ENCODE measurements at places on chromosomes 1 and 21.

- DNase-seq, result no peak
Measured at GRCh38 chr21:46550116-46550941, 54.6 kb downstream of the S100B start.

GRCh38 chr1:11487196-11487751 is 8.3 kb downstream of the DISP3 start:
- no peak for DNase-seq

DNA sequence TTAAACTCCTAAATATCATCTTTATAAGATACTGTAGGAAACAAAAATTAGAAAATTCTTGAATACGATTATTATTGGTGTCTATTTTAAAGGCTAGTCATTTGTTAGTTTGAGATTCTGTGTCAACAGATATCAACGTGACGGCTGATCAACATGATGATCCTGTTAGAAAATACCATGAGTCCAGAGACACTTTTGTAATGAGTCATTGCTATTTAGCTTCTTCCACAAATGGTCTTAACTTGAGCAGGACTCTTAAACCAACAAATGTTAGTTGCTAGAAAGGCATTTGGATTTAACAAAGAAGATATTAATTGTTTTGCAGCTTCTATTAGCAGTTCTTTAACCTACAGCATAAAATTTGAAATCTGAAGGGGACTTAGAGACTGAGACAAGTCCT is 131.2 kb downstream of the TGFB2 start:
- DNase-seq, result no peak

DNA sequence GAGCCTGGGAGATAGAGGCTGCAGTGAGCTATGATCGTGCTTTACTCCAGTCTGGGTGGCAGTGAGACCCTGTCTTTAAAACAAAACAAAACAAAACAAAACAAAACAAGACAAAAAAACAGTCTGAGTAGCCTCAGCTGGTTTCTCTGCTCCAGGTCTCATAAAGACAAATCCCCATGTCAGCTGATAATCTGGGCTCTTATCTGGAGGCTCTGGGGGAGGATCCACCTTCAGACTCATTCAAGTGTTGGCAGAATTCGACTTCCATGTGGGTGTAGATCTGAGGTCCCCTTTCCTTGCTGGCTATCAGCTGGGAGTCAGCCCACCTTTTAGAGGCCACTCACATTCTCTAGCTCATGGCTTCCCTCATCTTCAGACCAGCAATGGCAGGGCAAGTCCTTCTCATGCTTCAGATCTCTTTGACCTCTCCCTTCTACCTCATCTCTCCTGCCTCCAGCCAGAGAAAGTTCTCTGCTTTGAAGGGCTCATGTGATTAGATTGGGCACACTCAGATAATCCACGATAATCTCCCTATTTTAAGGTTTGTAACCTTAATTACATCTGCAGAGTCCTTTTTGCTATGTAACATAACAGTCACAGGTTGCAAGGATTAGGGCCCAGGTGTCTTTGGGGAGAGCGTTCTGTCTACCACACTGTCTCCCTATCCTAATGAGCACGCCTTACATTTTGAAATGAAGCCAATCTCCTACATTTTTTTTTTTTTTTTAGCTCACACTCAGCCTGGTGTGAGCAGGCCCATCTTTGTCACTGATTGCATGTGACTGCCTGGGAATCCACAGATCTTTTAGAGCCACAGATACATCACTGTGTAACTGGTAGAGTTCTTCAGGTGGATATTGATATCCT is 7.5 kb upstream of the PYCR2 start:
- no peak for DNase-seq

DNA sequence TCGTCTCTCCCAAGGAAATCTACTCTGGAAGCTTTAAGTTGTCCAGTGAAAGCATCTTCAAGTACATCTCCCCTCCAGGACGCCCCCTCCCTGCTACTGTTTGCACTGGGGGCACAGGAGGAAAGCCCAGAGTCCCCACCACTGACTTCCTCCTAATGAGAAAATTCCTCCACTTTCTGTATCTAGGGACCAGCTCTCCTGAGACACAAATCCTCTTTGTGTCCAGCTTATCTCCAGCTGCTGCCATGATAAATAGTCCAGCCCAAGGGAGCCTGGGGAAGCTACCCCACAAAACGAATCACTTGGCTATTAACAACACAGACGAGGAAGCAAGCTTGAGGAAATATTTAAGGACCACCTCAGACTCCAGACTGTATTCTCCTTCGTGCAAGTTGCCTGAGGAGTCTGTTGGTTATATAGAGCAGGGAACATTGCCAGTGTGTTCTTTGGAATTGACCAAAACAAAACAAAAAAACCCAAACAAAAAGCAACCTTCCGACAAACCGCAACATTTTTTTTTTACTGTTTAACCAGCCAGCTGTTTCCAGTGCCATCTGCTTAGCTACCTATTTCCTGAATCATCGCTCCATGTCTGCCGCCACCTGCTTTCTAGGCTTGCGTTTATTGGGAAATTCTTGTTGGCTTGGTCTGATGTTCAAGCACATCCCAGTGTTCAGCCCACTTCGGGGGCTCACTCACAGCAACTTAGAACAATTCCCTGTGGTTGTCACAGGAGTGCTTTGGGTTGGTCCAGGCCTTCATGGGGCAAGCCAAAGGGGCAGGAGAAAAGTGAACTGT is 7.7 kb downstream of the C1orf226 start:
- peak; percentile 21 for DNase-seq

GRCh38 chr1:226708342-226708780 is 30.7 kb downstream of the ITPKB start:
- DNase-seq, result no peak

GRCh38 chr1:171786534-171786933 is 5.1 kb downstream of the METTL13 start:
- DNase-seq, result no peak

DNA sequence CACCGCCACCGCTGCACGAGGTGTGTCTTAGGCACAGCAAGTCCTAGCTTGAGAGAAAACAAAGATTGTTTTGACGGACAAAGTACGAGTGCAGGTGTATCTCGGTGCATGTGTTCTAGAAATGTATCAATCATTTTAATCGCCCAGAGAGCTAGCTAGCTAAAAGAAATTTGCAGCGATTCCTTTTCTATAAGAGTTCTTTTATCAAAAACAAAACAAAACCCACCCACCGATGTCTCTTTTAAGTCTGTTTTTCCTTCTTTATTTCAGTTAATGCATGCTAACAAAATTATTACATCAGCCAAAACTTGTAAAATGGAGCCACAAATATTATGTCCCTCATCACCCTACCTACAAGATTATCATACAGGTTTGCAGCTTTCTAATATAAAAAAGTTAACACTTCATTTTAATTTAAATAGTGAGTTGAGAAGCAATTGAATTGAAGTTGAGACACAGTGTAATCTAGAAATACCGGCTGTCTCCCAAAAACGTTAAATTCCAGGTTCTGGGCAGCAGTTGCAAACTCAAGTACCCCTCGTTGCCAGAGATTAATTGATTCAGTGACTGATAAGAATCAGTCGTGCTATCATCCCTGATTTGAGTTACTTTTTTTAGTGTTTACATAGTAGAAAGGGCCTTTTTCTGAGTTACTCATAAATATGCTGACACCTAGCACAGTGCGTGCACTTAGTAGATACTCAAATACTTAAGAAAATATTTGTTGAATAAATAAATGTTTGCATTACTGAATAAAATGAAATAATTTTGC is 1.5 kb upstream of the SYDE2 start:
- no peak for DNase-seq

DNA sequence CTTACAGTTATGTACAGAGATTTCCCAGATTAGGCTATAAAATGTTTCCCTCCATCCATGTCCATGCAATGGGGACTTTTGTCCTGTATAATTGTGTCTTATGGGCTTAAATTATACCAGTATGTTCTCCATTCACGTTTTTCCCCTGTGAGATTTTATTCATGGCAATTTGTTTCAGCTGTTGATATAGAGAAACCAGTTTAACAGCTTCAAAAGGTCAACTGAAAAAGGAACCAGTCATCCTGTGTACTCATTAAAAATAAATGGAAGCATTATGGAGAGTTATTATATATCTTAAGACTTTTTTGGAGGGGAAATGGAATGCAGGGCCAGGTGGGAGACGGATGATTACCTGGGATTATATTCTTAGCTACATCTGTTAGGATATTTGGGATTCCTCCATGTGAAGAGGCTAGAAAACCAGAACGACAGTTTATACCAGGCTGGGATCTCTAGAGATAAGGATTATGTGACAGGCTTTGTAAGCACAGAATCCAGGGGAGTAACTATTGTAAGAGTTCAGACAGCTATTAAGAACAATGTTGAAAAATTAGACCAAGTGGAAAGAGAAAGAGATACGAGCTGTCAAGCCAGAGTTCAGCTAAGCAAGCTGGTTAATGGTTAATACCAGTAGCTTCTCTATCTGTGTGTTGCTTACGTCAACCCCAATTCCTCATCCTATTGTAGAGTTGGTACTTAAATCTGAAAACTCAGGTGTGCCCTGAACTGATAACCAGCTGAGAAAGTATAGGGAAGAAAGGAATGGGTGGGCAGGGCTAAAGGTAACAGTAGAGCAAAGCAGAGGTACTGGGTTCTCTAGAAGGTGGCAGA is 12.4 kb upstream of the ZNF697 start:
- DNase-seq, result no peak

DNA sequence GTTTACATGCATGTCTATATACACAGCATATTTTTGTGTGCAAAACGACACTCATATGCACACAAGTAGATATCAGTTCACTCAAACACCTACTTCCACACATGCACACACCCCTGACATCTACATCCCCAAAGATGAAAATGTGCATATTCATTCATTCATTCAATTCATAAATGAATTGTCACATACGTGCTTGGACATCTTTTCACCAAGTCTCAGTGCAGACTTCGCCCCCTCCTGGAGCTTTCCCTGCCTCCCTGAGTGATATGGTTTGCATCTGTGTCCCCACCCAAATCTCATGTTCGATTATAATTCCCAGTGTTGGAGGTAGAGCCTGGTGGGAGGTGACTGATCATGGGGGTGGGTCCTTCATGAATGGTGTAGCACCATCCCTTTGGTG is 53.1 kb downstream of the CAMK2N1 start:
- no peak for DNase-seq

GRCh38 chr1:28359592-28360239 is 9.8 kb upstream of the PHACTR4 start:
- peak; percentile 60 for DNase-seq

DNA sequence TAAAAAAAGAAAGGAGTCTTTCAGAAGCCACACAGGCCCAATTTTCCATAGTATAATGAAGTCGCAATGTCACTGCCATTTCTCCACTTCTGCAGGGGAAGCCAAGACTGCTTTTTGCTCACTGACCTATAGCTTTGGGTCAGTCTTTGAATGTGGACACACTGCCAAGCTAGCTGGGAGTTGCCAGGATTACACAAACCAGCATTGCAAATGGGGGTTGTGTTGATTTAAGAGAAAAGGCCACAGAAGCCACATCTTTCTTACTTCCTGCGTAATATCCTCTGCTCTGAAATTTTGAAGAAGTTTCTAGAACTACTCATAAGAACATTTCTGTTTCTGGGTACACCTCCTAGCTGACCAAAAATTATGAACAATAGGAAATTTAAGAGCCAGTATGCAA is 45.8 kb upstream of the SAMSN1 start:
- no peak for DNase-seq

GRCh38 chr1:12774801-12775345 is 1.3 kb downstream of the PRAMEF12 start:
- no peak for DNase-seq

- DNase-seq, result no peak
Measured at GRCh38 chr1:35539824-35540261, 17.4 kb downstream of the KIAA0319L start.

DNA sequence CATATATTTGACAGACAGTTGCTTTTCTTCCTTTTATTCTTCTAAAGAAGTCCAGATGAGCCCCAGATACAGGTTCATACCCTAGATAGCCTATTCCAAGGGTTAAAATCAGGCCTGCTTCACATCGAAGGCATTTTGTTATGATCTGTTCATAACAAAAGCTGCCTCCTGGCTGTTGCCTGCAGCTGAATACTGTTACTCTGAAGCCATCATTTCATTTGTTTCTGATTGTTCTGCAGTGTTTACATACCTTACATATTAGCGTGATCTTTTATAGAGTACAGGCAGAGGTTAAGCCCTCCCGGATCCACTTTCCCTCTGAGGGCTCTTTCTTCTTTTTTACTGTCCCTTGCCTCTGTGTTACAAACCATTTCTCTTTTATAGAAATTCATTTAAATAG is 219.0 kb upstream of the HOOK1 start:
- peak; percentile 67 for DNase-seq

DNA sequence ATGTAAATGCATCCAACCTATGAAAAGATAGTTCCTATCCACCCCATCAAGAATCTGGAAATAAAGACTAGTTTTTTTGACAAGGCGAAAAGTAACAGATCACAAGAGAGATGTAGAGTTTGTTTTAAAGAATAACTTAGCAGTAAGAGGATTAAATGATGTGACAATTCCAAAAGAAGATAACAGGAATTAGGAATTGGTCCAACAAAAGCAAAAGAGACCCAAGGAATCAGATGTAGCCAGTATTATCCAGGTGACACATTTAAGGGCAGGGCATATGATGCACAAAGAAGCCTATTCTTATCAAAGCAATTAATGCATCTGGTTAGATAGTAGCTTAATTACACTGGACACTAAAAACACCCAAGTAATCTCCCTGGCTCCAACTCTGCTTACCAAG is 53.8 kb downstream of the PUM1 start:
- no peak for DNase-seq

DNA sequence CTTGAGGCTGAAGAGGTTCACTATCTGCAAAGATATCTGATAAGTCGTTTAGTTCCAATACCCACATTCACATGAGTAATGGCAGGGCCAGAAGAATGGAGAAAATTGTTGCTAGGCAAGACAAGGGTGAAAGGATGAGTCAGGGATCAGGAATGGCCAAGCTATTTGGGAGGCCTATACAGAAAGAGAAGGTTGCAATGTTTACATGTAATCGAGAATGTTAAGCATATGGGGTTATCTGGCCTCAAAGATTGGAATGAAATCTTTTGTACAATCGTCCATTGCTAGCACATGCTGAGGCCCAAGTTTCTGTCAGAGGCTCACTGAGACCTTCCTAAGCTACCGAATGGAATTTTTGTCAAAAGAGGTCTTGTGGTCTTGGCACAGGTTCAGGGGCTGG is 299.9 kb upstream of the PLD5 start:
- DNase-seq, result no peak

DNA sequence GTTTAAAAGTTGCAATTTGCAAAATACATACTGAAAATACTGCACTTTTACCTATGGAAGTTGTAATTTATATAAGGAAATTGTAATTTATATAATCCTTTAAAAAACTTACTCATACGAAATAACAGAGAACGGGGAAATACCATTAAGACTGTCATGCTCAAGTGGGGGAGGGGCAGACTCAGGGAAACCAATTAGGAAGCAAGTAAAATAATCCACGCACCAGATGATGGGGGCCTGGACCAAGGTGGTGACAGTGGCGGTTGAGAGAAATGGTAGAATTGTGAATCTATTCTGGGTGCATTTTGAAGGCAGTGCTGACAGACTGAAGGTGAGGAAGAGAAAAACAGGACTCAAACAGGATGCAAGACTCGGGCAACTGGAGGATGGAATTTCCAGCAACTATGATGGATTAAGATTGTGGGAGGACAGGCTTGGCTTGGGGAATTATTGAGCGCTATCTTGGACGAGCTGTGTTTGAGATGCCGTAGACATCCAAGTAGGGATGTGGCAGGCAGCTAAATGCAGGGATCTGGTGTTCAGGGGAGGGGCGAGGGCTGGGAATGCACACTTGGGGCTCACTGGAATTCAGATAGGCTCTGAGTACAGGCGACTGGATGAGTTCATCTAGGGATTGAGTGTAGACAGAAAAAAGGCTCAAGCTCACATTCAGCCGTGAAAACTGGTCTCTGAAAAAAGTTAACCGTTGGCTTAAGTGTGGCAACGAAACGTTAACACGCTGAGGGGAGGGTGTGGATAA is 977 bp downstream of the LCA5L start:
- DNase-seq, result no peak

Data from NCI-H2029 treated with DMSO at 0.1 percent for 48 hours (cell line).